Sigmoid colon (tissue), 7 donors: ENCODE measurements at places on chromosomes 11 and 22. TPM values are rescaled to one million over a fixed set of nuclear protein-coding genes. Genes with fewer than 3 reads are reported as not detected.

The TMEM151A gene
- 0.27 TPM for total RNA-seq

GRCh38 chr11:133525976-133526375, 6.3 kb downstream of the OPCML start:
- no peak for DNase-seq

- no peak for DNase-seq
Observed at GRCh38 chr11:83403691-83404389, 117.7 kb upstream of the CCDC90B start.

GRCh38 chr22:20550851-20551744, 43.7 kb downstream of the MED15 start:
- peak; percentile 83 for DNase-seq

DNA sequence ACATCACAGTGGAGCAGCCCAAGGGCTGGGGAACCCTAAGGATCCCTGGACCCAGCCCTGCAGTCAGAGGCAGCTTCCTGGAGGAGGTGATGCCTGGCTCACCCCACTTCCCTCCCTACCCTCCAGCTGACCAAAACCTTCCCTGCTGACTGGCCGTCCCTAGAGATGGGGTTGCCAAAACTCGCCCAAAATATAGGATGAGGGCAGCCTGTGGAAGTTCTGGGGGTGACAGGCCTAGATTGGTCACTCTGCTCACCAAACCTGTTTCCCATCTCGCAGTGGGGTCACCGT, 35.0 kb upstream of the PPARA start:
- DNase-seq, result no peak

DNA sequence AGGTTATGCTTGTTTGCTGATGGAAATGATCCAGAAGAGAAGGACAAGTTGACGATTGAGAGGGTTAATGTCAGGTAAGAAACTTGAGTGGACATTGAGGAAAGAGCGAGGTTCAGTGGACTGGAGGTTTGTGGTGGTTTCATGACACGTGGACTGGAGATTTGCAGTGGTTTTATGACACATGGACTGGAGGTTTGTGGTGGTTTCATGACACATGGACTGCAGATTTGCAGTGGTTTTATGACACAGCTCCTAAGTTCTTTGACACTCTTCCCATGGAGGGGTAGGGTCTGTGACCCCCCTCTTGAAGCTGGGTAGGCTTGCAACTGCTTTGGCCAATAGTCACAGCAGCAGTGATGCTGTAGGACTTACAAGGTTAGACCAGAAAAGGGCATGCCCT, 5.4 kb upstream of the MAPK8IP2 start:
- DNase-seq, result no peak

DNA sequence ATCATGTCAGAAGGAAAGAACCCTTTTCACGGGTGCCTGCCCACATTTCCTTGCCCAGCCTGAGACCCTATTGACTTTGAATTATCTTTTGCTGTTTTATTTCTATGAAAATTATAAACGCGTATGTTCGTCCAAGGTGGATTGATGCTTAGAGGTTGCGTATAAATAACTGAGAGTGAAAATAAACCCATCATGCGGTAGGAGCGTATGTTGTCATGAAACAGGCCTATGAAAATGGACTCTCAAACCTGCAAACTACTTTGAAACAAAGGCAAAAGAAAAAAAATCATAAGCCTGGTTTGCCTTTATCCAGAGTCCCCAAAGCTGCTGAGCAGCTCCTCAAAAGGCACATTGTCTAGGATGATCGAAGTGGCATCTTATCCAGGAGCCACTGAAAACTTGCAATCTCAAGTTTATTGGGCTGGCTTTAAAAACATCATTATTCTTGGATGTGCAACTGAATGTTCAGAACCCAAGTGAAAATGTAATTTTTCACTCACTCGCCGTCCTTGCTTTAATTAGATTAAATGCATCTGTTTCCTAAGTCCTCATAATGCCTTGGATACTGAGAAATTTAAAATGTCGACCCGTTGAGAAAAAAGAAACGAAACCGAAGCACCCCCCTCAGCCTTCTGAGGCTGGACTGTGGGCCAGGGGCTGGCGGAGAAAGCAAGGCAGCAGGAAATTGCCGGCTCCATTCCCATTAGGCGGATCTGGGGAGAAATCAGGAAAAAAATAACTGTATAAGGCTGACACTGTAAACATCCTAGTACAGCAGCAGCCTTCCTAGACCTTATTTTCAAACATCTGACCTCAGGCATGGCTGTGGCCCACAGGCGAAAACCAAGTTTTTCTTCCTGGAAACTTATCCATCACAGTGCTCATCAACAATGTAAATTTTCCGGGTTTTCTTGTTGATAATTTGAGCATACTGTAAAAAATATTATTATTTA, 82.9 kb upstream of the PPARA start:
- peak; percentile 69 for DNase-seq

DNA sequence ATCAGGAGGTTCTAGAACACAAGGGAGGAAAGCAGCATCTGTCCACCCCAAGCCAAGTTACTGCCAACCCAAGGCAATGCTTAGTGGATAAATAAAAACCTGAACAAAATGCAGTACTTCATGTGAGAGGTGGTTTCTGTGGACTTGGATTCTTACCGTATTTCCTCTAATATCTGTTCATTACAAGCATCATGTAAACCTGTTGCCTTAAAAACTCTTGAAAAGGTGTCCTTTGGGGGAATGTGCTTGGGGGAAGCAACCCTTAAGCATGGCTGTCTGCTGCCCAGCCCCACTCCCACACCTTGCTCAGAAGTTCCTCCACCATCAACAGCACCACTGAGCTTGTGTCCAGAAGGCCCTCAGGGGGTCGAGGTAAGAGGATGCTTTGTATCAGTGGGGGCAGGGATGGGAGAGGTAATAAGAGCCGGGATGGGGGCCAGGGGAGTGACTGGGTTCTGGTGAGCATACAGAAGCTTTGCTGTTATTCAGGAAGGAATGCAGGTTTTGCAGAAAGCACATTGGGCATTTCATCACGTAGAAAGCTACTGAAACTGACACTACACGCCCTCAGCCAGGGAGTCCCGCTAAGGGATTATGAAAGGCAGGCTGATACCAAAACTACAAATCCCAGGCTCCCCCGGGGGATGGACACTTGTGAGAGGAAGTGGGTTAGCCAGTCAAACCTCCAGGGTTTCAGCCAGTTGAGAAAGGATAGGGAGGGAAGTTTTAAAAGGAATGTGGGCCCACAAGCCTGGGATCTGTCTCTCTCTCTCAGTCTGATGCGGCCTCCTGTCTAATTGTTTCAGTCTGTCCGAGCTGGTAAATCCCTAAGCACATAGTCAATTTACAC, 52.0 kb downstream of the KCNJ1 start:
- DNase-seq, result peak; percentile 82

The OR56B1 gene
- not detected for total RNA-seq

- DNase-seq, result no peak
Observed at GRCh38 chr11:34168642-34169420, 63.4 kb downstream of the NAT10 start.

The VPREB1 gene
- not detected for total RNA-seq
